ENCODE measurements at places on chromosomes 4 and X.

DNA sequence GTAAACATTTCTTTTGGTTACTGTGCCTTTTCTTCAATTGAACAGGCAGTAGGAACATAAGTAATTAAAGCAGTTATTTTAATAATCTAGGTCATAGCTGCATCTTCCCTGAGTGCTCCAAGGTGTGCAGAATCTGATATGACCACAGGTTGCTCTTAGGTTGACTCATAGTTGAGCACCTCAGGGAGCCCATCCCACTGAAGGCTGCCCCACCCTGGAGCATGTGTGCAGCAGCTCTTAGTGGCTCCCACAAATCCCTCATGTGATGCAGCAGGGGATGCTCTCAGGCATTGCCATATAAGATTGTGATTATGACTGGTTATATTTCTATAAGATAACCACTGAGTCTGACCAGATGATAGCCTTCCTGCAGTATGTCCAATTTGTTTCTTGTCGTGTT, 72.3 kb downstream of the ZNF518B start:
- DNase-seq = no peak

- DNase-seq = no peak
Measured at GRCh38 chr4:140222171-140222570, 68.2 kb upstream of the MAML3 start.

DNA sequence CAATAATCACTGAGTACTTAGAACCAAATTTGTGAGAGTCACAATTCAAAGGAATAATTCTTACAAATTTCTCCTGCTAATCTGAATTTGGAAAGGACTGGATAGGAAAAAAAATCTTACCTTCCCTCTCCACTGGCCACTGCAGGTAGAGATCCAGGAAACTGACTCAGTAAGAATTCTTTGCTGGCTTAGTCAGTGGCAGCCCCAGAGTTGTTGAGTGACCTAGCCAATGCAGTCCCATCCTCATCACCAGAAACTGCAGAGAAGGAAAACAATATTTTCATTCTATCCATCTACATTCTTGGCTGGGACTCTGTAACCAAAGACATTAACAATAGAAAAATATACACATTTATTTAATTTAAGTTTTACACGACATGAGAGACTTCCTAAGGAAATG, 572.0 kb downstream of the ADGRL3 start:
- DNase-seq = no peak

DNA sequence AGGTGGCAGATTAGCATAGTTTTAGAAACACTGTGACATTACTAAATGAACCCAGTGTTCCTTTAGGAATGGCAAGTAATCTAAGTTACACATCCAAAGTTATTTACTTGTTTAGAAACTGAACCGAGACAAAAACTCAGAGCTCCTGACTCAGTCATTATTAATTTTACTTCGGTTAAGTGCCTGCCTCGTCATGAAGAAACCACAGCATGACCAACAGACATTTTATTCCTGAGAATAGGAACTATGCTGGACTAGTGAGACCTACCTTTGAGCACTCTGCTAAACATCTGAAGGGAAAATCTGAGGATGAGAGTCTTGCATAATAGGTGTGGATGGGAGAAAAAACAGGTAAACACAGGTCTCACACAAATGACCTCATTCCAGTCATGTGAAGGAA, 2.5 kb downstream of the BEX1 start:
- DNase-seq = no peak

DNA sequence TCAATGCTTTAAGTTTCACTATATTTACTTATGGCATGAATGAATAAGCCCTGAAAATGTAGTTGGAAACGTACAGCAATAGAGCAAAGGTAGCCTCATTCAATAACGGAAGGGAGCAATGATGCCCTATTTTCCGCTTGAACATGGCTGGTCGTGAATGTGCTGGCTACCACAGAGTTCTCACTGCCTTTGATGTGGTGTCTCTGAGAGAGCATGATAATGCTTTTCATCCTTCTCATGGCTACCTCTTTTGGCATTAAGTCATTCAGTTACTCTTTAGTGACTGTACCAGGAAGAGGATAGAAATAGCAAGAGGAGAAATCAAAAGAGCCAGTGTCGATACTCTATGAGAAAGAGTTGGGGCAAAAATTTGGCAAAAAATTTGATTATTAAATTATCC, 308.0 kb downstream of the PPP3CA start:
- DNase-seq = no peak

DNA sequence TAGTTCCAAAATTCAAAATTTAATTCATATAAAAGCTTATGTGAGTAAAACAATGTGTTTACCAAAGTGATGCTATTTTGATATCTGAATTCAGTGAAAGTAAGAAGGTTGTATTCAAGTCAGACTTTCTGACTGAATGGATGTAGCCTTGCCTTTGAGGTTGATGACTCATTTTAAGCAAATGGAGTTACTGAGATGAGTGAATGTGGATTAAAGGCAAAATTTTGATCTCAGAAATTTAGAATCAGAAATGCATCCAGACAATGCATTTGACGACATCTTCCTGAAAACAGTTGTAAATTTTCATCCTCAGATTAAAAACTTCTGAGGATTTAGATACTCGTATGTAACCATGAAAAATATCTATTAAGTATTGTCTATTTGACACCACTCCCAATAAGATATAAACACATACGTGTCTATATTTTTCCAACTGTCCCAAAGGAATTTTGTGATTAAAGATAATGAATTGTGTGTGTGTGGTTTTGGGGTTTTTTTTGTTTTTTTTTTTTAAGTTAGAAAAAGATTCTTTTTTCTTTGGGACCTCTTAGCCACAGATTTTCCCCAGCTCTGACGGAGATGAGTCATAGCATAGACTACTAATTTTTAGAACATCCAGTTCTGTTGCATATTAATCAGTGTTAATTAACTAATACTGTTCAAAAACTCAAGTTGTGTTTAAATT, 34.4 kb downstream of the NFKB1 start:
- DNase-seq = no peak

- DNase-seq = no peak
Measured at GRCh38 chrX:44903107-44903506, 30.1 kb downstream of the KDM6A start.

- no peak for DNase-seq
Measured at GRCh38 chrX:102787283-102787682, 66.7 kb downstream of the GPRASP3 start.

GRCh38 chr4:161828061-161828460, 335.7 kb downstream of the FSTL5 start:
- DNase-seq = no peak

DNA sequence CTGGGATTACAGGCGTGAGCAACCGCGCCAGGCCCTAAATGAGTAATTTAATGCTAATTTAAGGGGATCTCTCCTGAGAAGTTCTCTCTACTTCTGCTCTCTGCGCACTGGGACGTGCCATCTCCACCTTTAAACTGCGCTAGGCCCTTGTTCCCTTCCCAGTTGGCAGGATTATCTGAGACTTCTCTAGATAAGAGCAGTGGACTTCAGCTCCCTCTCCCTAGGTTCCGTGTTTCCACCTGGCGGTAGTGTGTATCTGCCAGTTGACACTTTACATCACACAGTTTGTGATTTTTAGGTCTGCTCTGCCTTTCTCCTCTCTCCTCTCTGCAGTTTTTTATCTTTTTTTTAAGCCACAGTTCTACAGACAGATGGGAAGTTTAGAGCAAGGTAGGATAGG, 40.2 kb downstream of the ARHGAP10 start:
- no peak for DNase-seq

DNA sequence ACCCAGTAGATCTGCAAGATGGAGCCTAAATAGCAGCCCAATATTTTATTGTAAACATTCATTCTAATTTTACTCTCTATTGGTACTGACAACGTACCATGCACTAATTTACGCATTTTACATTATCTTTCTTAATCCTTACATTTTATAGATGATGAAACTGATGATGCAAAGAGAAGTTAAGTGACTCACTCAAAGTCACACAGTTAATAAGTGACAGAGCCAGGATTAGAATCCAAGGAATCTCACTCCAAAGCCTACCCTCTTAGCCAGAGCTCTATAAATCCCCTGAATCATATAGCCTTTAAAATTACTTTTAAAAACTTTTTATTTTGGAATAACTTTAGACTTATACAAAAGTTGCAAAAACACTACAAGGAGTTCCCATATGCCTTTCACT, 37.6 kb downstream of the PHKA1 start:
- no peak for DNase-seq

DNA sequence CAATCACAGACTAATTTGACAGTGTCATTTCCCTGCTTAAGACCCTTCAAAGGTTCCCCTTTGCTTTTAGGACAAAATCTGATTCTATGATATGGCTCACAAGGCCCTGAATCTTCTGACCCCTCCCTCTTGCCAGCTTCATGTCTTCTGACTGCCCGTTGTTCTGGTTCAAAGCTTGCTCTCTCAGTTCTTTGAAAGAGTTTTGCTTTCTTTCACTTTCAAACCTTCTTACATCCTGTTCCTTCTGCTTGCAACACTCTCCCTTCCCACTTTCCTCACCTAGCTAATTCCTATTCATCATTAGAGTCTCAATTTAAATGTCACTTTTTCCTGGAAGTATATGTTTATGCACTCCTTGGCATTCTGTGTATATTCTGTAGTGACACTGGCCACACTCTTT, 299.2 kb downstream of the IDS start:
- no peak for DNase-seq

DNA sequence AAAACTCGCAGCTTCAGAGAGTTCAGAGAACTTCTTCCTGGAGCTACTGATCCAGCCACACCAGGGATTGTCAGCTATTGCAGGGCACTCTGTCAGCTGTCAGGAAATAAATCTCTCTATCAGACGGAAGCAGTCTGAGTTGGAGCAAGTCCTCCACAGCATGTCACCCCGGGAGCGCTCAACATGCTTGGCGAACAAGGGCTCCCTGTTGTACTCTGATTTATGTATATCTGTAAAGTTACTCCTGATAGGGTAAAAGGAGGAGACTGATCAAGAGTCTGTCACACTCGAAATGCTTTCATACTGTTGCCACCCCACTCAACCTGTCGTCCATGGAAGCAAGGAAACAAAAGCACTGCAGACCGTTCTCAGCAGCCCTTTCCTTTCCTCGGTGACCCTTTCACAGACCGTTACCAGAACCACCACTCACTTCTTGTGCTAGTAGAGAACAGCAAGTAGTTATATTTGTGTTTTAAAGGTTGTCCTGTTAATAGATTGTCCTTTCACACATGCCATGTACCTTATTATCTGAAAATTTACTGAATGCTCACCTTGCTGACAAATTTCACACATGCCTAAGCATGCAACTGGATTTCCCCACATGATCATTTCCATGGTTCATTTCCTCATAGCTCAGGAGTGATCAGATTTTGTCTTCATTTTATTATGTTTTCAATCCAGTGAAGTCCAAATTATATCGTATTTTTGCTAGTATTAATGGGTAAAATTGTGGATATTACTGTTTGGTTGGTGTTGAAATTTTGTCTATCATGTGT, 2108.9 kb upstream of the TENM3 start:
- DNase-seq = no peak

DNA sequence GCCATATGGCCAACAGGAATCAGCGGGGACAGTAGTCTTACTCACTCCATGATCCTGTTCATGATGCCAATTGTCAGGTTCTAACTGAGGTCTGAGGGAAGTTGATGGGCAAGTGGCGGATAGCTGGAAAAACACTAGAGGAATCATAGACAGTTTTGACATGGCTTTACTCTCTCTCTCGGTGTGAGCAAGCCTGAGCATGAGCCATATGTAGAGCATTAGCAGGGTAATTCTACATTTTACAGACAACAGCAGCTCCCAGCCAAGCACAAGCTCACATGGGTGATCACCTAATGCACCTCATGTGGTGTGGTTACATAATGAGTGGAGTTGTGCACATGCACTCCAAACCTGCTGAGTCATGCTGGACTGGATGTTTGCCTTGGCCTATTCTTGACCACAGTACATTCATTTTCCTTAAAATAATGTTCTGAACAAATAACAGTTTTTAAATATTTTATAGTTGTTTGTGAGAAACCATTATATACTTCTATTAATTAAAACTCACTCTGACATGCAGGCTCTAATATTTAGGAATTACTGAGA, 429.2 kb downstream of the GPAT3 start:
- DNase-seq = no peak

- DNase-seq = no peak
Measured at GRCh38 chr4:56976283-56976836, 1.0 kb downstream of the NOA1 start.

GRCh38 chrX:17826609-17827496, 34.2 kb downstream of the RAI2 start:
- no peak for DNase-seq

DNA sequence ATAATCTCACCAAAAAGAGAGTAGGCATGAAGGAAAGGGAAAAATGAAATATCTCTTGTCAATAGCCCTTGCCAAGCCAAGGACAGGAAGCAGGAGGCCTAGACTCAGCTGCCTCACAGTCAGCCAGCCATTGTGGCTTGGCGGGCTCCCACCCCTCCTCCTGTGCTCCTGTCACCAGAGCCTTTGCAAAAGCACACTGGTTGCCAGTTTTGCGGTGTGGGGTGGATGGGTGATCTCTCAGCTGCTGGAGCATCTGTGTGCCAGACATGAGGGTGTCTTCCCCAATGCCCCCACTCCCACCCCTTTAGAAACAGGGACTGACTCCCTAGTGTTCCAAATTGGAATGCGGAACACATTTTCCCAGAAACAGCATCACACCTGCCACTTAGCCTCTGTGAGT, 26.1 kb downstream of the ARHGEF6 start:
- no peak for DNase-seq

DNA sequence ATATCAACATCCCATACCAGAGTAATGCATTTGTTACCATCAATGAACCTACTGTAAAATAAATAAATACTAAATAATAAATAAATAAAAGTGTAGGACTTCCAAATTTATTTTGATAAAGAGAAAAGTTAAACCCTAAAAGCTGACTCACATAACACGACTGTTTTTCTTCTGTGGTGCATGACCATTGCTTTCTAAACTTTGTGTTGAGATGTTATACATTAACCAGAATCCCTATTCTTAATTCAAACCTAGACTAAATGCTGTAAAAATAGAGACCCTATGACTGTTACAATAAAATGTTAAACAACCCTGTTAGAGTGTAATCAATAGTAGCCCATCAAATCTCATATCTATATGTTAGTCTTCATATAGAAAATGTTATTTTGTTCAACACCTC, 20.9 kb upstream of the PRMT9 start:
- no peak for DNase-seq

DNA sequence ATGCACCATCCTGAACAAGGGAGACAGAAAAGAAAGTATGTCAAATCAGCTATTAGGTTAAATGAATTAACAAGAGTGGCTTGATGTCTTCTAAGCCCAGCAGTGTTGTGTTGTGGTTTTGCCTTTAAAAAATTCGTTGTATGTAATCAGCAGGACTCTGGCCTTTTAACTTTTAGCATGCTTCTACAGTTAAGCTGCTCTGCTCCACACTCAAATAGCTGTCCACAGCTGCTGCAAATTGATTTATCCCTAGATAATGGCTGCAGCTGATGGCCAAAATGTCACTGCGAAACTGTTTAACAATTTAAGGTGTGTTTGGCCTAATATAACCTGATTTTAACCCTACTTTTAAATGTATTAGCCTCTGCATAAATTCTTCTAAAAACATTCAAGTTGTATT, 85.8 kb downstream of the CXXC4 start:
- DNase-seq = no peak

Measured in stimulated activated CD8-positive, alpha-beta memory T cell treated with anti-CD3 and anti-CD28 coated beads, Interleukin-4, amount 100 ng/mL, for 1 hour (primary cell).